NCI-H1048 (cell line): ENCODE measurements at places on chromosomes 5 and 9.

- DNase-seq = no peak
Measured at GRCh38 chr9:6212722-6213375, 2.8 kb upstream of the IL33 start.

- DNase-seq = peak; percentile 78
Measured at GRCh38 chr5:10441083-10441991, at the start of gene ROPN1L. Gene ROPN1L (plus strand): TSS chr5:10441879. CDS start chr5:10442168, 289 bp downstream.

GRCh38 chr5:20470997-20471396 is 483.0 kb upstream of the CDH18 start:
- no peak for DNase-seq

DNA sequence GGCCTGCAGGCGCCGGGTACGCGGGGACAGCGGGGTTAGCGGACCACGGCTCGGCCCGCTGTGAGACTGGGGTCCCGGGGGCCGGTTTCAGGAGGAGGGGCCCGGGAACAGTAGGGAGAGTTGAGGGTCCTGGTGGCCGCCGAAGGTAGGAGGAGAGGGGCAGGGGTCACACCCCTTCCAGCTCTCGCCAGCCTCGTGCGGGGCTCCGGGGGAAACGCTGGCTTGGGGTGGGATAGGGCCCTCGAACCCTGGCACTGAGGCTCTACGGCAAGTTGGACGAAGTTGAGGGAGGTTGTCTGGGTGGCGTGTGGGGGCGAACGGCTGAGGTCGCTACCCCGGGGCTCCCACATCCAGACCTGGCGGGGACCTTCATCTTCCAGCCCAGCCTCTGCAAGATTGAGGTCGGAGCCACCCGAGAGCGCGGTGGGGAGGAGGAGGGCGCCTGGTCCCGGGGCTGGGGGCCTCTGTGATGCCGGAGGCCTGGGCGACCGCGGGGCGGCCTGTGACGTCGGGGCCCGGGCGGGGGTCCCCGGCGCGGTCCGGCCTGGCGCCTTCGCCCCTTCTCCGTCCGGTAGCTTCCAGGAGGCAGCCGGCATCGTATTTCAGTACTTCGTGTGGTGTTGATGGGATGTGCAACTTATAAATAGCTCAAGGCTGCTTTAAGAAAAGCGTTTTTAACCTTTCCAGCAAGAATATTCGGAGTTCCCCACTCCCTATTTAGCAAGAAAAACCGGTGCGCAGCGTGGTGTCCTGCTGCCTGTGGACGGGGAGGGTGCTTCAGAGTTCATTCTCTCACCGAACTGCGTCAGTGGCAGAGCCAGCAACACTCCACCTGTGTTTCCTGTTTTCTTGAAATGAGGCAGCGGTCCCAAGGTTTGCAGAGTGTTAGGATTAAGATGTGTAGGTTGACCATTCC is 902 bp downstream of the HABP4 start:
- DNase-seq = no peak

GRCh38 chr5:65834306-65834705 is 92.1 kb upstream of the ERBIN start:
- no peak for DNase-seq

DNA sequence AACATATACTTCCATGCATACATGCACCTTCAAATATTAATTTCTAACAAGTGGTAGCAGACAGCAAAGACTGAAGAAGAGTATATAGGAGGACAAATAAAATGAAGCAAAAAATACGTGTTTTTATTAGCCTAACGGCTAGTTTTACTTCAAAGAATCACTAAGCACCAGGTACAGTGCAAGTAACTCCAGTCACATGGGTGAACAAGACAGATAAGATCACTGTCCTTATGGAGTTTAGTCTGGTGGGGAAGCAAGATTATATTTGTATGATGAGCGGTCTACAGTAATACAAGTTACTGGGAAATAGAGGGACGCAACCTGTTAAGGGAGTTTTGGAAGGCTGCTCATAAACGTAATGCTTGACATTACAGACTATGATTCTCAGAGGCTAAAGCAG is 16.0 kb downstream of the FBXW2 start:
- DNase-seq = no peak

DNA sequence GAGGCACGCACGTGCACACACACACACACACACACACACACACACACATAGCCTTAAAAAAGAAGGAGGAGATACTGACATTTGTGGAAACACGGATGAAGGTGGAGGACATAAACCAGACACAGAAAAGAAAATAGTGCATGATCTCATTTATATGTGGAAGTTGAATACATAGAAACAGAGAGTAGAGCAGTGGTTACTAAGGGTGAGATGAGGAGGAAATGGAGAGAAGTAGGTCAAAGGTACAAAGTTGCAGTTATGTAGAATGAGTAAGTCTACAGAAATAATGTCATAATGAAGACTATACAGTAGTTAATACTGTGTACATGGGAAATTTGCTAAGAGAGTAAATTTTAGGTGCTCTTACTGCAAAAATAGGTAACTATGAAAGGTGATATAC is 412.2 kb upstream of the CDH9 start:
- DNase-seq = no peak

DNA sequence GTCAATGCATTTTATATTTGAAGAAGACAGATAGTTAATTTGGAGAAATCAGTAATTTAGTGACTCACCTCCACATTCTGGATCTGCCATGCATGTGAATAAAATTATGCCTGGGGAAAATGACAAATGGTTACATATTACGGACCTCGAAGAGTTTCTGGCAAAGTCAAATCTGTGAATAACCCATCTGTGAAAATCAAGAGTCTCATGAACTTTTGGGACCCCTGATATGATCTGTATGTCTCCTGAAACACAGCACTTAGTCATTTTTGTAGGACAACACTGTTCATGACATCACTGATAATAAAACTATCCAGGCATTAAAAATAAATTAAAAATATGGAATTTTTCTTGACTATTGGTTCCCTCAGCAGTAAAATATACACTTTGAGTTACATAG is 584.5 kb downstream of the TLE4 start:
- DNase-seq = no peak

DNA sequence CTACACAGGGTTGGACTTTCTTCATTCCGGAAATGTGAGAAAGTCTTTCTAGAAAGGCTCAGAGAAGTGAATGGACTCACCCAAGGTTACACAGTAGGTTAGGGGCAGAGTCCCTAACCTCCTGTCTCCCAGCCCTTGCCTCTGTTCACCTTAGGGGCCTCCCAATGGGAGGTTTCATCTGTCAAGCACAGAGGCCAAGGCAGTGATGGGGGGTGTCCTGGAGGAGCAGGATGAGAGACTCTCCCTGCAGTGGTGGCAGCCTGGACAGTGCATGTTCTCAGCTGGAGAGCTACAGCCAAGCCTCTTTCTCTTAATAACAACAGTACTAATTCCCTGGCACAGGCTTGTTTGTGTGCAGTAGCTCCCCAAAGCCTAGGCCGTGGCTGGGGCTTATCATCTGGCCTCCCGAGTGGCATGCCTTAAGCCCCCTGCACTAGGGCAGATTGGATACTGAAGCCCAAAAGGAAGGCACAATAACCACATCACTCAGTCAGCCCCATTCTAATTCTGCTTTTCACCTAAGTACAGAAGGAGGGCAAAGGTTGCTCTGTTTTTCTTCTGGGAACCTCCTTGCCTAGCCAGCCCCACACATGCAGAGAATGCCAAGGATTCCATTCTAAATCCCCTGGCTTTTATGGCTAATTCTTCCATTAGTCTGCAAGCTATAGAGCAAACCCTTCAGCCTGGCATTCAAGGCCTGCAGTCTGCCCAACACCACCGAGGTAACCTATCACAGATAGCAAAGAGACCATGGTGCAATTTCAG is 50.2 kb upstream of the XPA start:
- no peak for DNase-seq

- DNase-seq = no peak
Measured at GRCh38 chr5:174599992-174600391, 124.4 kb upstream of the MSX2 start.

DNA sequence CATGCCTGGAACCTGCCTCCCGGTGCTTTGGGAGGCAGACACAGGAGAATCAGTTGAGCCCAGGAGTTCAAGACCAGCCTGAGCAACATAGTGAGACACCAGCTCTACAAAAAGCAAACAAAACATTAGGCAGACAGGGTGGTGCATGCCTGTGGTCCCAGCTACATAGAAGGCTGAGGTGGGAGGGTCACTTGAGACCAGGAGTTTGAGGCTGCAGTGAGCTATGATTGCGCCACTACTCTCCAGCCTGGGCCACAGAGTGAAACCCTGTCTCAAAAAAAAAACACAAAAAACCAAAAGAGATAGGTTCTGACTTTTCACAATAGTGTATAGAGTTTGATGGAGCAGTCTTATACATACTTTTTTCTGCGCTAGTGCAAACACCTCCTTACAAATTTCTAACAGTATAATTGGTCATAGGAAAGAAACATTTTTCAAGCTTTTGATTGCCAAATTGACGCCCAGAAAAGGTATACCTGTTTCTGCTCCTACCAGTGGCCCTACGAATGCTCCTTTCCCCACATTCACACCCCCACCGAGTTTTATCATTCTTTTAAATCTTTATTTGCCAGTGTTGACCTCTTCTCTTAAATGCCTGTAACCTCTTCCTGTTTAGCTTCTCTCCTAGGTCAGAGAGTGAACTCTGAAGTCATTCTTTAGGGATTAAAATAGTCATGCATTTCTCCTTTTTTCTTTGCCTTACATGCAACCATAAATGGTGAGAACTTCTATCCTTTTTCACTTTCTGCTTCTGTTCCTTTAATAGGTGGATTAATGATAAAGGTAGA is 7.5 kb downstream of the DOCK8 start:
- DNase-seq = no peak

GRCh38 chr9:123851851-123852250 is 78.1 kb downstream of the DENND1A start:
- no peak for DNase-seq

GRCh38 chr9:136090768-136091581 is 4.1 kb downstream of the NACC2 start:
- no peak for DNase-seq

DNA sequence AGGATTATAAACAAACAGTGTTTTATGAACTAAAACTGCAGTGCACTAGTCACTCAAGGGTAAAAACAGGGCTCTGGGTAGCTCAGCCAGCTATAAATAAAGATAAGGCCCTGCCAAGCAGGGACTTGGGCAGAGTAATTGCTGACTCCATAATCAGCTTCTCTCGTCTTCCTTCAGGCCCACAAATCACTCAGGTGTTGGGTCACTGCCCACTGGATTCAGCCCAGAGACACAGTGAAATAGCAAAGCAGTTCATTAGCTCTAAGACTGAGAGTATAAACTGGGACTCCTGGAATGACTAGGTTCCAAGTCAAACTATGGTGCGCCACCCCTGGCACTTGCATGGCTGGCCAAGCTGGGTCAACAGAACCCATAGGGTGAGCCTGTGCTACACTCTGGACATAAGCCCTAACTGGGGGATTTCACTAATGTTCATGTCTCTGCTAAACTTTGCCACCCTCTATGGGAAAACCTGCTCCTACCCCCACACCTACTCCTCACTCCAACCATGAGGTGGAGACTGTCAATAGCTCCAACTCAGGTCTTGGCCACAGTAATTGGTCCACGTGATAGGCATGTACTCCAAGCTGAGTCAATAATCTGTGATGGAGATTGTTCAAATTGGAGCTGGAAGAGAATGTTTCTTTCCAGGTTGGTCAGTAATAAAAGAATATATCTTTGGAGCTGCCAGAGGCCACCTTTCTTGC is 158.5 kb downstream of the SLIT3 start:
- no peak for DNase-seq

DNA sequence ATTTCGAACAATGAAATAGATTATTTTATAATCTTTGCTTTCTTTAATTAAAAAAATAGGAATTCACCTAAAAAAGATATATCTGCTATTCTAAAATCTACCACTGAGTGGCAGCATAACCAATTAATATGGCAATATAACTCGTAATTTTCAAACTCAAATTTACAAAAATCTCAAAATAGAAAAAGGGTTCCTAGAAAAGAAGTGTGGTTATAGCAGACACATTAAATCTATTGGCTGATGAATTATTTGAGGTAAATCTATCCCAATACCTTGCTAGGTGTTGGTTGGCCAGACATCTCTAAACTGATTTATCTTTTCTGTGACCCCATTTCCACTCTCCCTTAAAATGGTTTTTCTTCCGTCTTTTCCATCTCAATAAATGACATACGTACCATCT is 30.2 kb upstream of the NRG2 start:
- DNase-seq = no peak

GRCh38 chr5:55742778-55743177 is 4.9 kb downstream of the DDX4 start:
- DNase-seq = no peak

DNA sequence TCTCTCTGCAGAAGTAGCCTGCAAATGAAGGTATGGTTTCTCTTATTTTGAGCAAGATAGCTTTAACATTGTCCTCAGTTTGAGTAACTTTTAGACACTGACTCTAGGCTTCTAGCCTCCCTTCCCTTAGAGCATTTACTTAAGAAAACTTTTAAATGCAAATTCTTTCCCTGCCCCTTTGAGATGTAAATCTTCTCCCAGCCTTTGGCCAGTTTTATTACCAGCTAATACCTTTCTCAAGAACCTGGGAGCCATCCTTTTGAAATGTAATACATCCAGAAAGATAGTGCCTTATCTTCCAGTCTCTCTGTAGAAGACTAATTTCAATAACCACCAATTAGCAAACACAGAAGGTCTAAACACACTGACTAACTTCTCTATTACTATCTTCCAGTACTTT is 688.9 kb upstream of the CDH9 start:
- DNase-seq = no peak

GRCh38 chr5:78600687-78601414 is 47.7 kb downstream of the LHFPL2 start:
- no peak for DNase-seq

GRCh38 chr5:99600952-99601351 is 672.1 kb upstream of the CHD1 start:
- no peak for DNase-seq

GRCh38 chr5:5364932-5365331 is 57.5 kb upstream of the ICE1 start:
- no peak for DNase-seq

- peak; percentile 10 for DNase-seq
Measured at GRCh38 chr9:110152704-110153374, 55.1 kb downstream of the C9orf152 start.

DNA sequence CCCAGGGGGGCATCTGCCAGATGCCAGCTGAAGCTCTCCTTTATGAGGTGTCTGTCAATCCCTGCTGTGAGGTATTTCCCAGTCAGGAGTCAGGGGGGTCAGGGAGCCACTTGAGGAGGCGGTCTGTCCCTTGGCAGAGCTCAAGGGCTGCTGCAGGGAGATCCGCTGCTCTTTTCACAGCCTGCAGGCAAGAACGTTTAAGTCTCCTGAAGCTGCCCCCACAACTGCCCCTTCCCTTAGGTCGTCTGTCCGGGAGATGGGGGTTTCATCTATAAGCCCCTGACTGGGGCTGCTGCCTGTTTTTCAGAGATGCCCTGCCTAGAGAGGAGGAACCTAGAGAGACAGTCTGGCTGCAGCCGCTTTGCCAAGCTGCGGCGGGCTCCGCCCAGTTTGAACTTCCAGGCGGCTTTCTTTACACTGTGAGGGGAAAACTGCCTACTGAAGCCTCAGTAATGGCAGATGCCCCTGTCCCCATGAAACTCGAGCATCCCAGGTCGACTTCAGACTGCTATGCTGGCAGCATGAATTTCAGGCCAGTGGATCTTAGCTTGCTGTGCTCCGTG is 148.3 kb downstream of the RPS23 start:
- no peak for DNase-seq
